ENCODE measurements at places on chromosomes 2 and 18.

GRCh38 chr2:128037649-128038048 lies 9.8 kb upstream of the SAP130 start:
- no peak for DNase-seq

DNA sequence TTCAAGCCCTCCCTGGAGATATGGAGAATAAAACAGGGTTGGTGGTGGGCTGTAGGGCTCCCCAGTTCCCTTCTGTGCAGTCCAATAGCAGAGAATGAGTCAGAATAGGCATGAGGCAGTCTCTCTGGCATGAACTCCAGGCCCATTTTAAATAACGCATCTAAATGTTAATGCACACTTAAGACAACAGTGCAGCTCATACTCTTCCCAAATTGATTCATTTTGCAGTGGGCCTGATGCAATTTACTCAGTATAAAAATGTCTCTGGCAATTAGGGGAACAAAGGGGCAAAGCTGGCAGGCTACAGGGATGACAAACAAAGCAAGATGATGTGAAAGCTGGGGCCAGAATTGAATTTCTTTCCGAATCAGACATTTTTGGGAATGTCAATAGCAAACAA lies 402.8 kb downstream of the CLIP4 start:
- DNase-seq, result no peak

- DNase-seq, result no peak
Observed at GRCh38 chr2:173119069-173119807, 43.6 kb downstream of the MAP3K20 start.

DNA sequence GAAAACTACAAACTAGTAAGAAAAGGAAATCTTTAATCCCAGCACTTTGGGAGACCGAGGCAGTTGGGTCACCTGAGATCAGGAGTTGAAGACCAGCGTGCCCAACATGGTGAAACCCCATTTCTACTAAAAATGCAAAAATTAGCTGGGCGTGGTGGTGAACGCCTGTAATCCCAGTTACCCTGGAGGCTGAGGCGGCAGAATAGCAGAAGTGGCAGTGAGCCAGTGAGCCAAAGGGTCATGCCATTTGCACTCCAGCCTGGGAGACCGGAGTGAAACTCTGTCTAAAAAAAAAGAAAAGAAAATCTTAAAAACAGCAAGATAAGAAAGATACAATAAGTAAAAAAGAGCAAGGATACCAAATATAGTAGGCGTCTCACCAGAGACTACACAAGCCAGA lies 502.9 kb upstream of the ID2 start:
- DNase-seq, result no peak

DNA sequence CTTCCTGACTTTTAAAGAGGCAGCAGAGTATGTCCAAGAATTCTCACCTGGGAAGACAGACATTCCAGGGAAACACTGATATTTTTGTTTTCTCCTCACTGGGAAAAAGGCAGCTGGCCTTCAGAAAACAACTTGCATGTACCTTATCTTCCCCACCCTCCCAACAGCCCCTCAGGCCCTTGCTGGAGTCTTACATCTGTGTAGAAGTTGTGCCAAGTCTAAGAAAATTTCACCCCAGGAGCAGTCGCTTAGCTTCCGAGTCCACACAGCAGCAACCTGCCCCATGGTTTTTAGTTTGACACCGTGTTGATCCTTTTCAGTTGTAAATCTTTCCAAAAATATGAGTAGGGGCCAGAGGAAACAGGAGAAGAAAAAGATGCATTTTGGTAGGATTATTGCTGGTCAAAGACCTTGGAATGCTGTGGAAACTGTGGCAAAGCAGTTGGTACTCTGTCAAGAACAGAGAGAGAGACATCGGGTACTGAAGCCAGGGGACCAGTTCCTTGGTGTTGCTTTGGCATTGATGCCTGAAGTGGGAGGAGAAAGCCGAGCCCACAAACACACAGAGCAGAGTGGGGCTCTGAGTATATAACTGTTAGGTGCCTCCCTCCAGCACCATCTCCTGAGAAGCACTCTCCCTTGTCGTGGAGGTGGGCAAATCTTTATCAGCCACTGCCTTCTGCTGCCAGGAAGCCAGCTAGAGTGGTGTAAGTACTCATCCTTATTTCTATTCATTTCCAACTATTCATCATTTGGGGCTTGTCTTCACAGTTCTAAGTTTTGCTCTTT lies at the start of gene SLC14A1:
SLC14A1 (plus strand) TSS at position 615 of the 789 bp plus-strand sequence. CDS start 6,140 bp downstream, outside the sequence.
- no peak for DNase-seq

DNA sequence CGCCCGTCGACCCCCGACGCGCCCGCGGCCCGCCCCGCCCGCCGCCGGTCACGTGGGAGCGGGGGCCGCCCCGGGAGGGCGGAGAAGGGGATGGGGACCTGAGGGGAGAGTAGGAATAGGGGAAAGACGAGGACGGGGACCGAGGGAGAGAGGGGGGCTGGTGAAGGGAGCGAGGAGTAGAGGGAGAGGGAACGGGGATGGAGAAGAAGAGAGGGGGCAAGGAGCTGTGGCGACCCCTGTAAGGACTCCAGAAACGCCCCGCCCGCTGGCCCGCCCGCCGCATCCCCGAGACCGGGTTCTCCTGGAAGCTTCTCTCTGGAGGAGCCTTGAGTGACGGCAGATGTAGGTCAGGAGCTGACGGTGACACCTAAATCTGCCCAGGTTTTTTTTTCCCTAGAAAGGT lies 615 bp downstream of the ADNP2 start:
- DNase-seq, result no peak

GRCh38 chr2:73301636-73302035 lies 8.3 kb upstream of the EGR4 start:
- DNase-seq, result no peak

DNA sequence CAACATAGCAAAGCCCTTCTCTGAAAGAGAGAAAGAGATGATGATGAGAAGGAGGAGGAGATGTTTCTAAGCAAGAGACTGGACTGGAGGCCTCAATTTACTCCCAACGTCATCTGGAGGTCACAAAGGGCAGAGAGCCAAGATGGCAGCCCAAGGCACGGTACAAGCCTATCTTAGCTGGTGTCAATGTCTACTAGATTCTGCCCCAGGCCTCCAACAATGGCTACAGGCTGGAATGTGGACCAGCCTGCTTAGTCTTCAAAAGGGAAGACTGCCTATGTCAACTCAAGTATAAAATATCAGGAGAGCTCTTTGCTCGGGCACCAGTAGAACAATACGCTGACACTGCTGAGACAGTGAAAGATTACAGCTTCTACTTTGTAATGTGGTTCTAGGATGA lies 6.7 kb upstream of the SLC4A5 start:
- DNase-seq, result no peak

- DNase-seq, result no peak
Observed at GRCh38 chr18:10145546-10145945, 231.7 kb downstream of the VAPA start.

DNA sequence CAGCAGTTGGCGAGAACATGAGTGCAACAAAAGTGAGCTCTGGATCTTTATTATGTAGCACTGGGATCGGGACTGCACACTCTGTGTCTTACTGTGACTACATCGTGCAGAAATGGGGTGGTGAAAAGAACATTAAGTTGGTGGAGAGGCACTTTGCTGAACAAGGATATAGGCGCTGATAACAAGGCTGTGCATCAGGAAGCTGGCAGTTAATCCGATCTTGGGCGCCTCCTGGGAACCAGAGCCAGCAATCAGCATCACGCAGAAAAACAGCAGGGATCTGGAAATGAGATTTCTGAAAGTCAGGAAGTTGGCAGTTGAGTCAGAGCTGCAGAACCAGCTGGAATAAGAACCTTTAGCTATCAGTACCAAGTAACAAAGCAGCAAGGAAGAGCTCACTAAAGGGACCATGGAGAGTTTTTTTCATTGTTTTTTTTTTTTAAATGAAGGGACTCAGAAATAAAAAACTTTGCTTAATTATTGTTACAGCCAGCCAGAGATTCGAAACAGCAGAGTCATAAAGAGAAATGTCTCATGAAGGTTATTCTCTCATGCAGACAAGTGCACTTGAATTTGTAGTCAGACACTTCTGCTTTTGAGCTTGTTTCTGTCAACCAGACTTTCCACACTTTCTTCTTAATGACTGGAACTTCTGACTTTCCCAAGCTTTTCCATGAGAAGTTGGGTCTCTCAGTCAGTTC lies 22.8 kb upstream of the MYO3B start:
- no peak for DNase-seq

- no peak for DNase-seq
Observed at GRCh38 chr2:126837966-126838715, 60.5 kb upstream of the TEX51 start.

DNA sequence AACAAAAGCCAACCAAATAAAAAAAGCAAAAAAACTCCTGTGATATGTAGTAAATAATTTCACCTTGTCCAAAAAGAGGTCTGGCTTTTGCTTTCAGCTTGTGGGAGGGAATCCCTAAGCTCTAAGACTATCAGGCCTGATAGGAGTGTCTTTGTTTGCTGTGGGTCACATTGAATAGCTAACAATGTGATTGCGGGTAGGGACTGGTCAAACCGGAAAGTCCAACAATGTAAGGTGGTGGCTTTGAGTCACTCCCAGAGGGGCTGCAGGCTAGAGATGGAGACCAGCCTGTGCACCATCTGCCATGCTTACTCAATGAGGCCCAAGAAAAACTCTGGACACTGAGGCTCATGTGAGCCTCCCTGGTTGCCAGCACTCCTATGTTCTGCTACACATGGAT lies 192.9 kb downstream of the TFCP2L1 start:
- no peak for DNase-seq

GRCh38 chr2:100938031-100939026 lies 63.8 kb upstream of the RPL31 start:
- DNase-seq, result no peak

GRCh38 chr2:202007983-202008354 lies 25.7 kb upstream of the FZD7 start:
- DNase-seq, result no peak

- no peak for DNase-seq
Observed at GRCh38 chr18:66048406-66048805, 297.6 kb downstream of the CDH7 start.

DNA sequence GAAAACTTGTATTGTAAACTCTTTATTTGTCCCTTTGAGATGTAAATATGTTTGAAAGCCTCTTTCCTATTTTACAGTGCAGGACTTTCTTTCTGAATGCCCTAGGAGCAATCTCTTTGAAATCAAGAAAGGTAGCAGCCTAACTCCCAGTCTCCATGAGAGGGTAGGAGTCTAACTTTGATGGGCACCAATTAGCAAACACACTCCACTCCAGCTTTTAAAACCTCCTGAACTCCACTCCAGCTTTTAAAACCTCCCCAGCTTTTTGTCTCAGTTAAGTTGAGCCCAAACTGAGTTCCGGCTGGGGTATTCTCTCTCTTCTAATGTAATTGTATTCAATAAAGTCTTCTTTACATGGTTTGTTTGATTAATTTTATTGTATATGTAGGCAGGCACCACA lies 493.7 kb upstream of the CDH7 start:
- DNase-seq, result no peak

DNA sequence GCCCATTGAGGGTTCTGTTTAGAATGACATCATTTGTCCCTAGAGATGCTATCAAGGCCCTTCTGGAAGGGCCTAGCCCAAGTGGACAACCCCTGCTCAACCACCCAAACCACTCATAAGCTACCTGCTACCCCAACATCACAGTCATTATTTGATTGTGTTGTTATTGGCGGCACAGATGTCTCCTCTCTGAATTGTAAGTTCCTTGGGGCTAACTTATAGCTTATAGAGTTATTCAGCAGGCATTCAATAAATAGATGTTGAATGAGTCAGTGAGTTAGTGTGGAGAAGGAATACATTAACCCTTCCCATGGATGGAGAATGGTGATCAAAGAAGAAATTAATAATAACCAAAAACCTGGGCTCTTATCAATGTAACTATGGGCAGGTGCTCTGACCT lies 80.0 kb downstream of the ACAA2 start:
- DNase-seq, result no peak

DNA sequence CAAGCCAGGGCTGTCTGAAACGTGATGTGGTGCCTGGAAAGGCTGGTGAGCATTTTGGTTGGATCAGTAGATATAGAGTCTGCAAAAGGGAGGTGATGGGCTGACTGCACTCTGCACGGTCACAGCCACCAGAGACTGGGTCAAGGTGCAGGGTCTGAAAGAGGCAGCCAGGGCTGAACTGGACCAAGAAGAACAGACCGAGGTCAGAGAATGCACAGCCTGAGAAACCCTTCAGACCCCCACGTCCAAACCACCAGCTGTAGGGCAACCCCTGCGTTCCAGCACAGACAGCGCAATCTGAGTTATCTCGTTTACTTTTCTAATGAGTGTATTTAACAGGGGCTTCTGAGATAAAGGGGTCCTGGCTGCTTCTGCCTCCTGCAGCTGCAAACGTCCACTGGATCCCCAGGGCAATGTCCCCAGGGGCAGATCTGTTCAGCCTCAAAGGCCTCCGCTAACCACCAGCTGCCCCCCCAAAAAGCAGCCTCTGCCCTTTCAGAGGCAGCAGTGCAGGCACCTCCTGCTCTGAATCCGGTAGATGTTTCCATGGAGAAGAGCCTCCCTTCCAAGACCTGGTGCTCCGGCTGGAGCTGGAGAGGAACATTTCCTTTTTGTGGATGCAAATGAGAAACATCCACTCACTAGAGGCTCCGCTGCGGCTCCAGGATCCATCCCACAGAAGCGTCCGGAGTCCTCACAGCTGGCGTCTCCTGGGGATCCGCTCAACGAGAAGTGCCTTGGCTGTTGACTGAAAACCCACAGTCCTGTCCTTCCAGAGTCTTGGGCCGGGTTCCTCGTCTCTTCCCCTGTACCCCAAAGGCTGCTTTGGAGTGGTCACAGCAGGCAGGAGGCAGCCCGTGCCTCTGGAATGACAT lies 970 bp upstream of the KCNG2 start:
- DNase-seq, result no peak

- no peak for DNase-seq
Observed at GRCh38 chr2:47598476-47598875, 184.5 kb upstream of the MSH6 start.

- no peak for DNase-seq
Observed at GRCh38 chr2:521853-522530, 155.2 kb downstream of the TMEM18 start.

DNA sequence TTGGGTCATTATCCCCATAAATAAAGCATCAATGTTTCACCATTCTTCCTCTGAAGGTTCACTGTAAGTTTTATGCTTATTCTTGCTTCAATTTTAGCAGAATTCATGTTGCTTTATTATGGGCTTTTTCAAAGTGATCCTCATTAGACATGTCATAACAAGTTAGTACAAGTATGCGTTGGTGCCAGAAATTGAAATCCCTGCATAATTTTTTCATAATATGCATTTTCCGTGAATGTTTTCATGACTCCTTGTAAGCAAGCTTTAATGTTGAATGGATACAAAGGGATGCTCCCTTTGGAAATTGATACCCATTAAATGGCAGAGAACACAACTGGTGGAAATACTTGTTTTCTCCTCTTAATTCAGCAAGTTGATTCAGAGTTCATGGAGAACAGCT lies 179.7 kb downstream of the ST6GAL2 start:
- DNase-seq, result no peak

- no peak for DNase-seq
Observed at GRCh38 chr2:15633043-15633970, 41.6 kb downstream of the DDX1 start.

GRCh38 chr2:174632841-174633622 lies 35.4 kb upstream of the WIPF1 start:
- no peak for DNase-seq

DNA sequence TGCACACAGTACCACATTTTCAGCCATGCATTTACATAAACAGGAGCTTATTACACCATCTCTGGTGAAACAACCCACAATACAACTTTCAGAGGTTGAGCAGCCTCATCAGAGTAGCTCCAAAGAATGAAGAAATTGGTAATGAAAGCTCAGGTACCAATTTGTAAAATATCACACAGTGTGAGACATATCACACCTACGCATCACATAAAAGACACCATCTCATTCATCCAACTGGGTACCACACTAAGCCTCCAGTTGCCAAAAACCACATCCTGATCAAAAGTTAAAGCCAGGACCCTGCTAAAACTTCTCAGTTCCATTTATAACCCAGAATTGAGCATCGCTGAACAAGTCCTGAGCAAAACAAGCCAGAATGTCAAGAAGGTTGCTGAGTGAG lies 4.6 kb downstream of the TMEM163 start:
- no peak for DNase-seq
